ENCODE measurements at places on chromosomes 4 and X. TPM values are rescaled to one million over a fixed set of nuclear protein-coding genes. Genes with fewer than 3 reads are reported as not detected.
A peak's percentile ranks its signal among the peaks of the same experiment; 100 is the strongest.

The STIM2 gene
- 14.9 TPM for polyA plus RNA-seq

The F11 gene
- 0.04 TPM for polyA plus RNA-seq

The CNKSR2 gene
- 1.2 TPM for polyA plus RNA-seq

The CXXC4 gene
- 0.58 TPM for polyA plus RNA-seq

The FAM156B gene
- polyA plus RNA-seq: 22.5 TPM

The AREG gene
- 17.4 TPM for polyA plus RNA-seq

DNA sequence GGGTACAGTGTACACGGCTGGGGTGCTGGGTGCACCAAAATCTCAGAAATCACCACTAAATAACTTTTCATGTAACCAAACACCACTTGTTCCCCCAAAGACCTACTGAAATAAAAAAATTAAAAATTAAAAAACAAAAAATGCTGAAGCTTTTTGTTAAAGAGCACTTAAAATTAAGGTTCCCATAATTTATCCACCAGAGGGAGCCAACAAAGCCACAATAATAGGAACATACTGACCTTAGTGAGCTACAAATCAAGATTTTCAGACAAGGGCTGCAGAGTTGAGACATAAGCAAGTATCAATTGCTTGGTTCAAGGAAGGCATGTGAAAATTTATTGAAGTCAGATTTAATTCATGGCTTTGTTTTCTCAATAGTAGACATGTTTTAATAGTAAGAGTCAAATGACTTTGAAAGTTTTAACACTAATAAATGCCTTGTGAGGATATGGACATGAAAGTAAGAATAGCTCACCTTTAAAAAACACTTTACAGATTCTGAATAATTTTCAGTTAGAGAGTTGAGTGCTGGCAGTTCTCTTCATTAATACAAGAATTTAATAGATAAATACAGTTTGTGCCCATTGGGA, 43.0 kb upstream of the SCOC start:
- no peak for DNase-seq

- DNase-seq: no peak
Measured at GRCh38 chr4:185889585-185889984, 77.6 kb upstream of the SORBS2 start.

GRCh38 chr4:123297836-123298235, 98.8 kb upstream of the SPRY1 start:
- DNase-seq: no peak

DNA sequence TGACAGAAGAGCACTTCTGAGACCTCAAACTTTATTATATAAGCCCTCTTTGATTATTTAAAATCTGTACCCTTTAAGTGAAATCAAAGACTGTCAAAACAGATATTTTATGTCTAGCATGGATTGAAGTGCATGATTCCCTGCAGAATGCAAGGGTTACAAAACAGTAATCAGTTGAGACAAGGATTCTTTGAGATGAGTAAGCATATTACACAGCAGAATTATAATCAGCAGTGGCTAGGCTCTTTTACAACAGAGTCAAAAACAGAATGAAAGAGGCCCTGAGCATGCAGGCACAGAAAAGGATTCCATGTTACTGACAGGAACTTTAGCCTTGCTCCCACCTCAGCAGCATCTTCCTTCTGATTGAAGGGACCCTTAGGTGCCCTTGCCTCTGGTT, 487.9 kb upstream of the GALNT7 start:
- DNase-seq: no peak

DNA sequence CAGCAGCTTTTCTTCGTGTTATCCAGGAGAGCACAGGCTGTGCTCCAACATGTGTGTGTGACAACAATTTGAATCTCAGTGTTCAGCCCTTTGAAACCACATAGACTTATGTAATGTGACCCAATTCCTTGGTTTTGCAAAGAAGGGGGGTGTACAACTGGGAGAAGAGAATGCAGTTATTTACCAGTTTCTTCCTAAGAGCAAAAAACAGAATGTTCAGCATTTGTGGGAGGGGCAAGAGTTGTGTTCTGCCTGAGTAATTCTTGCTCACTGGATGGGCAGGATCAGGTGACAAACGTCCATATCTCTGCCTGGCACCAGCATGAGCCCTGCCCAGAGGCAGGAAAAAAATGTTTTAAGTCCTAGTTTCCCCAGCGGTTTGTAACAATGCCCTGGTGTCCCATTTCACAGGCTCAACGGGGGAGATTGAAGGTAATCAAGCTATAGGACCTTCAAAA, 72.0 kb downstream of the PRPS1 start:
- DNase-seq: no peak

- no peak for DNase-seq
Measured at GRCh38 chr4:102780476-102781144, 19.8 kb upstream of the MANBA start.

DNA sequence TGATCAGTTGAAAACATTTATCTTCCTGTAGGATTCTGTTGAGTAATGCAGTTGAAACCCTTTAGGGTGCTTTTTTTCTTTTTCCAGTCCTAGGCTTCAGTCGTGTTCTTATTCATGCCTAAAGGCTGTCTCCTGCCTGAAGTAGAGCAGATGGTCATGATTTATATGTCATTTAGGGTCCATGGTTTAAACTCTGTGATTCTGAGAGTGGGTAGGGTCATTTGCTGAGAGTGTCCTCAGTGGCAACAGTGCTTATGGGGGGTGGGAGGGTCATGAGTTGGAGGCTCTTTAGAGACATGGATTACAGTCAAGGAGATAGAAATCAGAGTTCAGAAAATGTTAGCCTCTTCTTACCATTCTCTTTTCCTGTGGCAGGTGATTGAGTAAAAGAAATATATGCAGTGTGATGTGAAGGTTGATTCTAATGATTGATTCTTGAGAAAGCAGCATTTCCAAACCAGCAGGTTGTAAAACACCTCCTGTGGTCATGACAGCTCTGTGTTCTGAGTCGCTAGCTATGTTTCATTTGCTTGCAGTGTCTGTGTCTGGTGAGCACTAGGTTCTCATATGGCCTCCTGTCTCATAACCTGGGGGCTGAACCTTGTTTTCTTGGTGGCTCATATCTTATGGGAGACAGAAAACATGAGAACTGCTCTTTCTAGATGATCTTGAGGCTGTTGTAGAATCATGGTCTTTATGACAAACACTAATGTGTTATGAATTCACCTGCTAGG, 60.4 kb downstream of the JADE1 start:
- DNase-seq: no peak

GRCh38 chr4:86043755-86044592, 315.9 kb downstream of the MAPK10 start:
- peak; percentile 48 for DNase-seq

- DNase-seq: no peak
Measured at GRCh38 chr4:142361981-142362380, 484.1 kb downstream of the INPP4B start.

GRCh38 chr4:40594261-40595178, 35.1 kb downstream of the RBM47 start:
- no peak for DNase-seq

DNA sequence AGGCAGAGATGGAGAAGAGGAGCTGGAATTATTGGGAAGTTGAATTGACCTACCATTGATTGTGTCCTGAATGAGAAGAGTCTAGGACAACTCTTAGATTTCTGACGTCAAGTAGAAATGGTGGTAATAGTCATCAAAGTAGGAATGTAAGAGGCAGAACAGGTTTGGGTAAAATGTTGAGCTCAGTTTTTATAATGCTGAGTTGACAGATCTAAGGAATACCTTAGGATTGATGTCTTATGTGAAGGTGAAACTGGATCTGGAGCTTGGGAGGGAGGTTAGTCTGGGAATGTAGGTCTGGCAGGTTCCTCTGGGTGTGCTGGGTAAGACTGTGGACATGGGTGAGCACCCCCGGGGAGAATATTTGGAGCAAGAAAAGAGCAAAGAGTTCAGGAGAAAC, 31.9 kb downstream of the JADE1 start:
- no peak for DNase-seq

DNA sequence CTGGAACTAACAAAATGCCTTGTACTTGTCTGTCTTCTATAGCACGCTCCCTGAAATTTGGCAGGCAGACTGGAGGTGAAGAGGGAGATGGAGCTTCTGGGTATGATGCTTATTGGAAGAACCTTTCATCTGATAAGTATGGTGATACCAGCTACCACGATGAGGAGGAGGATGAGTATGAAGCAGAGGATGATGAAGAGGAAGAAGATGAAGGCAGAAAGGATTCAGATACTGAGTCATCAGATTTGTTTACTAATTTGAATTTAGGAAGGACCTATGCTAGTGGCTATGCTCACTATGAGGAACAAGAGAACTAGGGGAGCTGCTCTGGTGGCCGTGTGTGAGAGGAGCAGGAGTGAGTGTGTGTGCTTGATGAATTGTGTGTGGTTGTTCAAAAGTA, 13.0 kb downstream of the ZNF330 start:
- no peak for DNase-seq
